ENCODE measurements at places on chromosomes 16 and 17. TPM values are rescaled to one million over a fixed set of nuclear protein-coding genes. Genes with fewer than 3 reads are reported as not detected.

Gene STH
- polyA plus RNA-seq: not detected

Gene KREMEN2
- polyA plus RNA-seq: 1.2 TPM

Gene SPAG9
- 1.9 TPM for polyA plus RNA-seq

Gene TAC4
- polyA plus RNA-seq: not detected

Gene LRRC75A
- 0.21 TPM for polyA plus RNA-seq

Gene ZC3H7A
- 31.7 TPM for polyA plus RNA-seq

Gene MT1A
- not detected for polyA plus RNA-seq

Gene NOXO1
- polyA plus RNA-seq: not detected

Gene C16orf92
- polyA plus RNA-seq: not detected

Gene ITGAX
- polyA plus RNA-seq: not detected

Gene KRTAP1-1
- not detected for polyA plus RNA-seq

Gene CDH1
- polyA plus RNA-seq: not detected

Gene CTF1
- 0.40 TPM for polyA plus RNA-seq

Gene VTN
- polyA plus RNA-seq: not detected

Gene SMPD3
- polyA plus RNA-seq: 0.78 TPM

Gene CLEC19A
- polyA plus RNA-seq: not detected

Gene EFNB3
- polyA plus RNA-seq: not detected

Gene PER1
- polyA plus RNA-seq: 20.9 TPM

Gene TAF15
- 22.3 TPM for polyA plus RNA-seq

Gene HS3ST3B1
- 0.22 TPM for polyA plus RNA-seq

Gene IGSF6
- polyA plus RNA-seq: 0.59 TPM
